ENCODE measurements at places on chromosomes 3 and 15. TPM values are rescaled to one million over a fixed set of nuclear protein-coding genes. Genes with fewer than 3 reads are reported as not detected.

DNA sequence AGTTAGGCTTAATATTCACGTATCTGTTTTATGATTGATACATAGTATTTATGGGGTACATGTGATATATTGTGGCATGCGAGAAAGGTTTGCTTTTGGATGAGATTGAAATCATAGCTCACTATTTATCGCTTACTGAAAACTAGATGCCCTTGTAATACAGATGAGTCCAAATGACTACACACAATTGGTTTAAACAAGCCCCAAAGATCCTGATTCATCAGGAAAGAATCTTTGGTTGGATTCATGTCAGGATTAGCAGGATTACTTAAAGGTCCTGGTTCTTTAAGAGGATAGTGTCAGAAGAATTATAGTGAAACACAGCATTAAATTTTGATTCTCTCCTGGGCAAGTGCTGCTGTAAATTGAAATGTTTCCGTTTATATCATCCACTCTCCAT is 18.6 kb upstream of the AADAC start:
- DNase-seq: no peak

DNA sequence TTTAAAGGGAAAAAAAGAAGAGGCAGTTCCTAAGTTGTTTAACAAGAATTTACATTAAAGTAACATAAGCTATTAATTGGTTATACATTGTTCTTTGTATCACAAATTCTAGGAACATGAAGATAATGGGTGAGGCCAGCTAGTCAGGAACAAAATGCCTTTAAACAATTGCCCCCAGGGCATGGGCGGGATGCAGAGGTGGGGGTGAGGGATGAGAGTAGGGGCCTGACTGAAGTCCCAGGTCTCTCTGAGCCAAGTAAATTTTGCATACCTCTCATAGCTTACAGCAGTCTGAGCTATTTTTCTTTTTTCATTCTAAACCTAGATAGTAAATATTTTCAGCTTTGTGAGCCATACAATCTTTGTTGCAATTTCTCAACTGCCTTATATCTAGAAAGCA is 77.8 kb upstream of the RNU6-1 start:
- no peak for DNase-seq

- no peak for DNase-seq
Observed at GRCh38 chr3:139764936-139765335, 87.2 kb upstream of the NMNAT3 start.

The PP2D1 gene
- not detected for total RNA-seq

DNA sequence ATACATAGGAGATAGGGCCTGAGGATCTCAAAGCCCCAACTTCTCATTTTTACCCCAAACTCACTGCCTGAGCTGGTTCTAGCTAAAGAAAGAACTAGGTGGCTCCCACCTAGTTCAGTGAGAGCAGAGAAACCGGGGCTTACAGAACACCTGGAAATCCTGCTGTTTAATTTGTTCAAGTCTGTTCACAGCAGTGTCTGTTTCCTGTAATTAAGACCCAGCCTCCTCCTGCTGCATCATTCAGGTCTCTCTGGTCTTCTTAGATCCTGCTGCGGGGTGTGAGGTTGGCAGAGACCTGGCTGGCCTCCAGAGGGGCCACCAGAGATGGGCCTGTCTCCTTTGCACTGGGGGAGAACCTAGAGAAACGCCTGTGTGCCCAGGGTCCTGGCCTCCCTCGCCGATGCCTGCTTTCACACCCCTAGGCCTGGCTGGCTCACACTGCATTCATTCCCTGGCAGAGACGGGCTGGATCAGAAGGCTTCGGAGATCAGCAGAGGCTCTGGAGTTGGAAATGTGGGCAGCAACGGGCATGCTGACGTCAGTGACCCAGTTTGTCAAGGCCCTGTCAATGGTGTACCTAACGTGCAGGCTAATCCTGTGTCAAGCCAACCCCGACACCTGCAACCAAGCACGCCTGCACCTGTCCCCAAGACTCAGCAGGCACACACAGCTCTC is 4.9 kb upstream of the CHRNA3 start:
- DNase-seq: peak; percentile 37

DNA sequence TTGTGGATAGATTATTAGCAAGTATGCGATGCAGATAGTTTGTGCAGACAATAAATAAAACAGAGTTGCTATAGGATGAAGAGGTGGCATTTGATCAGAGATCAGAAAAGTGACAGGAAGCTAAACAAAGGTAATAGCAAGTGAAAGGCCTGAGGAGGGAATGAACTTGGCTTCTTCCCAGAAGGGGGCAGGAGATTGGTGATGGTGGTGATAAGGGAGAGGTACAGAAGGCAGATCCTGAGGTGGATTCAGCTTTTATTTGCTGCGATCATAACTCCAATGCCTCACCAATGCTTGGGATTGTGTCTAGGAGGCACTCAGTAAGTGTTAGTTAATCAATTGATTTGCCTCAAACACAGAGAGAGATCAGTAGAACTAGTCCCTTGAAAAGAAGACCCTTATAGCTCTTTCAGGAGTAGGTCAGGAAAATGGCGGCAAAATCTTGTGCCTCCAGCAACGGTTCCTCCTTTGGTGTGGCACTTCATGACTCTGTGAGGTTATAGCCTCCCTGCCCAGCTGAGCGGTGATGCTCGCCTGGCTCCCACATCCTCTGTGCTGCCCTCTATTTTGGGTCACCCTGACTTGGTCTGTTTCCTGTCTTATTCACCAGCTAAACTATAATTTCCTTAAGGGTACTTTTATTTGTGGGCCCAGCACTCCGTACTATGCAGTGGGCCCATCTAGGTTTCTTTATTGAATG is 37.5 kb downstream of the TGFBR2 start:
- DNase-seq: no peak

DNA sequence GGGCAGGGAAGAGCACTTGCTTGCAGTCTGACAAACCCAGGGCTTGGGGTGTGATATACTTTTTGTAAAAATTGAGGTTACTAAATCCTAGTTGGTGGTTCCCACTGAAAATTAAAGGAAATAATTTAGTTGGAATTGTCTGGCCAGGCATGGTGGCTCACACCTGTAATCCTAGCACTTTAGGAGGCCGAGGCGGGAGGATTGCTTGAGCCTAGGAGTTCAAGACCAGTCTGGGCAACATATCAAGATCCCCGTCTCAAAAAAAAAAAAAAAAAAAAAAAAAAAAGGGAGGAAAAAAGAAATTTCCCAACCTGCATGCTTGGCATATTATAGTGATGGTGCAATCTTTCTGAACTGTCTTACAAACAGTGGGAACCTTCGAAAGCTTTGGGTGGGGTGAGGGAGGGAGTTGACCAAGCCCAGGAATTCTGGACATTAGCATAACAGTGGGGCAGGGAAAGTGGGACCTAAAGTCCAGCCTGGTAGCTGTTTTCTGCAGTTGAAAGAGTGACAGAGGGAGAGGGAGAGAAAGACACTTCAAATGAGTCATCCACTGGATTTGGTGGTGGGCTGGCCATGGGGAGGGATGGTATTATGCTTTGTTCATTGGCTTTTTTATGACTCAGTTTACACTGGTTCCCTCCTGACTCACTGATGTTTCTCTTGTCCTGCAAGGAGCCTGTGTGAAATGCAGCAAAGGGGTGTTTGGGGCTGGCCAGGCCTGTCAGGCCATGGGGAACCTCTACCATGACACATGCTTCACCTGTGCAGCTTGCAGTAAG is 41.1 kb downstream of the LIMD1 start:
- DNase-seq: no peak

The FAM174B gene
- total RNA-seq: 23.6 TPM

The TRIM42 gene
- not detected for total RNA-seq
